NCI-H446 treated with DMSO at 0.1 percent for 48 hours (cell line): ENCODE measurements at places on chromosomes 7 and 10.
A peak's percentile ranks its signal among the peaks of the same experiment; 100 is the strongest.

DNA sequence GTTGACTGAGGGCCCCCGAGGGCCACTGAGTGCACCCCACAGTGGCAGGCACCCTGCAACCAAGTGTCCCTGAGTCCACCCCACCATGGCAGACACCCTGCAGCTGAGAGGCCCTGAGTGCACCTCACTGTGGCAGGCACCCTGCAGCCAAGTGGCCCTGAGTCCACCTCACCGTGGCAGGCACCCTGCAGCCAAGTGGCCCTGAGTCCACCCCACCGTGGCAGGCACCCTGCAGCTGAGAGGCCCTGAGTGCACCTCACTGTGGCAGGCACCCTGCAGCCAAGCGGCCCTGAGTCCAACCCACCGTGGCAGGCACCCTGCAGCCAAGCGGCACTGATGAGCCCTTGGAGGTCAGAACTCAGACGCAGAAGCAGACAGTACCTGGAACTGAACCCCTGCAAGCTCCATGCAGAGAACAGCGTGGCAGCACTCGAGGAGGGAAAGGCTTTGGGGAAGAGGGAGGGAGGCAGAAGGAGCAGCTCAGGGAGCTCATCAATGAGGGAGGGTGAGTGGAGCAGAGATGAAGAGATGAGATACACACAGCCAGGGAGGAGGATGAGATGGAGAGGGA lies 156.5 kb downstream of the WDR37 start:
- DNase-seq: no peak

DNA sequence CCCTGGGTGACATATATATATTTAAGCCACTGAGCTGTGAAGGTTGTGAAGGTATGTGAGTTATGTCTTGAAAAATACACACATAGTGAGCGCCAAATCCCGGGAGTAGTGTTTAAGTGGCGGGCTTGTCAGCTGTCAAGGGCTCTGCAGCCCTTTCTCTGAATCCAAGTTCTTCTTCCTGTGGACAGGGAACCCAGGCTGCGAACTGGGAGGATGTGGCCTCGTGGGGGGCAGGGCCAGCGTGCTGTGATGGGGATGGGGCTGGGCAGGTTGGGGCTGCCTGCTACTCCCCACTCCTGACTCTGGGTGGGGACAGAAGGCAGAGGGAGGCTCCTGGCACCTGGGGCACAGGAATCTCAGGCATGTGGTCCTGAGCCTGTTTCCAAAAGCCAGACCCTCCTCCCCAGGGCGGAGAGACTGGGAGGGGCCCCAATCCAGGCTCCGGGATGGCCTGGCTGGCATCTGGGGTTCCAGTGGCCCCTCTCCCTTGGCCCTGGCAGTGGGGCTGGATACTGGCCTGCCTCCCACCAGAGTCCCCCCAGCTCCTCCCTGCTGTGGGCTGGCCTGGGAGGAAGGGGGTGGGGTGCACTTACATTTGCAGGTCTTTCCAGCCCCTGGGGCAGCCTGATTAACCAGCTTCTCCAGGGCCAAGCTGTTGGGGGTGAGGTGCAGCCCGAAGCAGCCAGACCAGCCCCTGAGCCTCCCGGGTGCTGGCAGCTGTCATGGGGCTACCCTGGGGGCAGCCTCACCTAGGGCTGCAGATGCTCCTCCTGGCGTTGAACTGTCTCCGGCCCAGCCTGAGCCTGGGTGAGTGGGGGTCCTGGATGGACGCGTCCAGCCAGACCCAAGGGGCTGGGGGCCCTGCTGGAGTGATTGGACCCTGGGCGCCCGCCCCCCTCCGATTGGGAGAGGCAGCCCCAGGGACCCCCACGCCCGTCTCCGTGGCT lies at the start of gene UPK3B:
Gene UPK3B, plus strand, starts transcription at position 622 of the 947 bp plus-strand sequence. Its CDS starts 101 bp downstream, at position 723.
- no peak for DNase-seq

DNA sequence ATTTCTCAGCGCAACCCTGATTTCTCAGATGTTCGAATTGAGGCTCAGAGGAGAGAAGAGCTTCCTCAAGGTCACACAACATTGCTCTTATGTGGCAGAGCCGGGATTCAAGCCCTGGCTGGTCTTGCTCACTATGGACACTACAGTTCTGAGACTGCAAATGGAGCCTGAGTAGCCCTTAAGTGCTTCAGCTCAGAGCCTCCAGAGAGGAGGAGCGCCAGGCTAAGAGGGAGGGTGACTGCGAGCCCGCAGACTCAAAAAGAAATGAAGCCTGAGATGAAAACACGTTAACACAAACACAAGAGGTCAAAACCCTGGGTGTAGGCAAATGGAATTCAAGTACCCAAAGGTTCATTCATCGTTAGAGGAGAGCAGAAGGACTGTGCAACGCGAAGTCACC lies 13.9 kb downstream of the ARHGAP22 start:
- no peak for DNase-seq

- DNase-seq: no peak
Measured at GRCh38 chr10:50625649-50626132, 1.9 kb upstream of the SGMS1 start.

GRCh38 chr7:29636009-29636351 lies 72.3 kb downstream of the PRR15 start:
- DNase-seq: no peak

- no peak for DNase-seq
Measured at GRCh38 chr7:134462337-134462925, 3.5 kb upstream of the AKR1B1 start.

- no peak for DNase-seq
Measured at GRCh38 chr10:48844616-48845015, 95.0 kb downstream of the LRRC18 start.

GRCh38 chr7:44867073-44867995 lies 18.0 kb downstream of the PURB start:
- DNase-seq: peak; percentile 34
